ENCODE measurements at places on chromosomes 7 and 10.

GRCh38 chr10:114347791-114348190 is 56.5 kb downstream of the AFAP1L2 start:
- no peak for DNase-seq

DNA sequence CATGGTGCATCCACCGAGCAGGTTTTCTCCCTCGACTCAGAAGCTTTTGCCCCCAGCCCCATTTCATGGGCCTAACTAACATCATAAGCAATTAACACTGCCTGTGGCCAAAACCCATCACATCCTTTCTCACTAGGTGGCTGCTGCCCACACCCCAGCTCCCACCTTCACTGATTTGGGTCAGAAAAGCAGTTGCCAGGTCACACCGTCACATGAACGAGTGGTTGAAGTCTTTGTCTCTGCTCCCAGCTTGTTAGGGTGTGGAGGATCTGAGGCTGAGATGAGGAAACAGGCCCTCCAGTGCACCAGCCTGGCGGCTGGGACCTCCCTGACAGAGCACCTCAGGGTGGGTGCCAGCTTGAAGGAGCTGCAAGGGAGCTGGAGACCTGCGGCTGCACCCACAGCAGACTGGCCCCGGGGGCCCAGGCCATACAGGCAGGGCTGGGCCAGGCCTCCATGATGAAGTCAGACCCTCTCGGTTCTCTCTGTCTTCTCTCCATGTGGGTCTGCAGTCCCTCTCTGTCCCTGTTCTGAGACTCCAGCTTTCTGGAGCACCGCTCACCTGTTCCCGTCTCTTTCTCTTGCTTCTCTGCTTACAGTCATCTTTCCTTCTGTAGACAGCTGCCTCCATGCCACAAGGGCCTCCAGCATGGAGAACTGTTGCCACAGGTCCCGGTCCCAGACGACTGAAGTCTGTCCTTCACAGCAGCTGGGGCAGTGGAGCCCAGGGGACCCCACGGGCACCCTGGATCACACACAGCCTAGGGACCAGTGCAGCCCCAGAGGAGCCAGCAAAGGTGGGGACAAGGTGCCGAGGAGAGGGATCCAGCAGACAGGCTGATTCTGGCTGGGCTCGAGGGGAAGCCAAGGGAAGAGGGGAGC is 13.8 kb upstream of the INPP5A start:
- DNase-seq, result no peak

DNA sequence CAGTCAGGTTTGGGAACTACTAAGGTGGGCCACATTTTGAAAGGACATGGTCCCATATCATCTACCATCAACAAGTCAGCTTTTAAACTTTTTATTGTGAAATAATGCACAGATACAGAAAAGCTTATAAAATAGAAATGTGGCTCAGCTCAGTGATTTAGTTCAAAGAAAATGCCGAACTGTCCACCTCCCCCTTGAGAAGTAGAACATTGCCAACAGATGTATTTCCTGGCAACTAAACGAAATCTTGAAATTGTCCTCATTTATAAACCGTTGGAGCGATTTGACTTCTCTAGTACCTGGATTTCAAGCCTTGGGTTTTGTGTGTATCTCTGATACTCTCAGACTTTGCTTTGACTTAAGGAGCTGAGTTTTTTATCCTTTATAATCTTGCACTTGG is 32.7 kb upstream of the SMNDC1 start:
- no peak for DNase-seq

DNA sequence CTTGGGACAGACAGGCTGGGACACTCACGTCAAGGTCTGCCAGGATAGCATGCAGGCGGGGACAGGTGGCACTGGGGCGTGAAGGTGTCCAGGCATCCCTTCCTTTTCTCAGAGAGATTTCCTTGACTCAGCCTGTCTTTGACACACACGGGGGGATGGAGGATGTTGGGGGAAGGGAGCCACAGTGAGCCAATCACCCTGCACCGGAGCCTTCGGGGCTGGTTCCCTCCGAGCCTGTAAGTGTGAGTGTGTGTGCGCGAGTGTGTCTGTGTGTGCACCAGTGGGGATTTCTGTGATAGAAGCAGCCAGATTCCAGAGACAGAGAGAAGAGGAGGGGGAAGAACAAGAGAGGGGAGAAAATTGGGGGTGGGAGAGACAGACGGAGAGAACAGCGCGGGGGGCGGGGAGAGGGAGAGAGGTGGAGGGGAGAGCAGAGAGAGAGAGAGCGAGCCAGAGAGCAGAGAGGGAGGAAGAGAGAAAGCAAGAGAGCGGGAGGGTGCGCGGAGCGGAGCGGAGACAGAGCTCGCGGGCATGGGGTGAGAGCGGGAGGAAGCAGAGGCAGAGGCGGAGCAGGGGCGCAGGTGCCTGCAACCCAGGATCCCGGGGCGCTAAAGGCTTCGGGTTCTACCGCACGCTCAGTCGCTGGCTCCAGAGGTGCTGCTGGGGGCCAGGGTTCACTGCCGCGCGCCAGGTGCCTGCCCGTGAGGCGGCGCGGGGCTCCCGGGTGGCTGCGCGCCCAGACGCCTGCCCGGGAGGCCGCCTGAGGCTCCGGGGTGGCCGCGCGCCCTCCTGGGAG is 466 bp upstream of the GPR26 start:
- no peak for DNase-seq

DNA sequence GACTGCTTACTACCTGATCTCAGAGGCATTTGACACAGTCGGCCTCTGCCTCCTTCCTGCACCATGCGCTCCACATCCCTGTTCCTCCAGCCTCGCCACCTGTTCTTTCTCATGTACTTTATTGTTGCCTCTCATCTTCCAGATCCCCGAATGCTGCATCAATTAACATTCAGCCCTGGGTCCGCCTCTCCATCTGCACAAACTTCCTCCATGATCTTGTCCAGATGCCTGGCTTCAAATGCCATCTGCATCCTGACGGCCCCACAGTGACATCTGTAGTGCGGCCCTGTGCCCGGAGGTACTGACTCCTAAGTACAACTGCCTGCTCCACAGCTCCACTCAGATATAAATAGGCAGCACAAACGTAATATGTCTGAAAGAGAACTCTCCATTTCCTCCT is 51.2 kb upstream of the STK17A start:
- DNase-seq, result no peak

- no peak for DNase-seq
Measured at GRCh38 chr10:29730458-29730857, 95.7 kb upstream of the SVIL start.

DNA sequence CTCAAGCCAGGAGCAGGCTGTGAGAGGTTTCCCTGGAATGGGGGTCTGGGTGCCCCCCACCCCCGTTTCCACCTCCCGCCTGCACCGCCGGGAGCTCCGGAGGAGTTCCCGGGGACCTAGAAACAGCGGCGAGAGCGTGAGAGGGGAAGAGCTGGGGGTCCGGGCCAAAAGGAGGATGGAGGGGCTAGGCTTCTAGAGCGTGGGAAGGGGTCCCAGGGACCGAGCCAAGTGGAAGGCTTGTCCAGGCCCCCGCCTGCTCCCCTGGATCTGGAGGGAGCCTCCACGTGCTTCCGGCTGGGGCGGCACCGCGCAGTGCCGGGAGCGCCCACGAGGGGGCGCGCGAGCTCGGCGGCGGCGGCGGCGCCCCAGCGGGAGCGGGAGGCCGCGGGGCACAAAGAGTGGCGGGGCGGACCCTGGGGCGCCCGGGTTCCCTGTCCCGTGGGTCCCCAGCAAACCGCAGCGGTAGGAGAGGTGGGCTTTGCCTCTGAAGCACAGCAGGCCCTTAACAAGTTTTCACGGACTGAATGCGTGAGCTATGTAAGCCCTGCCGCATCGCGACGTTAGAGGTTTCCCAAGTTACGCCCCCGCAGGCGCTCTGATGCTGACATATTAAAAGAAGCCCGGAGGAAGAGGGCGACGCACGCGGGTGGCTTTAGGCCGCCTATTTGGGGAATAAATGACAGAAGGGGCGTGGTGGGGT is 104.4 kb upstream of the LRRC4 start:
- peak; percentile 15 for DNase-seq
